Karpas-422 (cell line): ENCODE measurements at places on chromosomes 11 and 22. TPM values are rescaled to one million over a fixed set of nuclear protein-coding genes. Genes with fewer than 3 reads are reported as not detected.

GRCh38 chr11:125454047-125454446 lies 42.0 kb downstream of the FEZ1 start:
- no peak overlapping the region for H3K27ac ChIP-seq
- H3K36me3 ChIP-seq = no peaks in the 10 kb centered on the region
- H3K4me1 ChIP-seq = no peaks in the 10 kb centered on the region
- no peak for DNase-seq
- no peaks in the 10 kb centered on the region for H3K27me3 ChIP-seq
- no peak overlapping the region for H3K4me3 ChIP-seq

GRCh38 chr11:22337596-22338485 lies at the start of gene SLC17A6:
TSS of gene SLC17A6 (plus strand) at chr11:22338381. CDS start at chr11:22338534, 153 bp downstream.
- DNase-seq = peak; percentile 64
- no peak within 1 kb of the TSS for H3K4me3 ChIP-seq
- no peaks in the 10 kb centered on the region for H3K36me3 ChIP-seq
- no peak within 1 kb of the TSS for H3K27ac ChIP-seq

DNA sequence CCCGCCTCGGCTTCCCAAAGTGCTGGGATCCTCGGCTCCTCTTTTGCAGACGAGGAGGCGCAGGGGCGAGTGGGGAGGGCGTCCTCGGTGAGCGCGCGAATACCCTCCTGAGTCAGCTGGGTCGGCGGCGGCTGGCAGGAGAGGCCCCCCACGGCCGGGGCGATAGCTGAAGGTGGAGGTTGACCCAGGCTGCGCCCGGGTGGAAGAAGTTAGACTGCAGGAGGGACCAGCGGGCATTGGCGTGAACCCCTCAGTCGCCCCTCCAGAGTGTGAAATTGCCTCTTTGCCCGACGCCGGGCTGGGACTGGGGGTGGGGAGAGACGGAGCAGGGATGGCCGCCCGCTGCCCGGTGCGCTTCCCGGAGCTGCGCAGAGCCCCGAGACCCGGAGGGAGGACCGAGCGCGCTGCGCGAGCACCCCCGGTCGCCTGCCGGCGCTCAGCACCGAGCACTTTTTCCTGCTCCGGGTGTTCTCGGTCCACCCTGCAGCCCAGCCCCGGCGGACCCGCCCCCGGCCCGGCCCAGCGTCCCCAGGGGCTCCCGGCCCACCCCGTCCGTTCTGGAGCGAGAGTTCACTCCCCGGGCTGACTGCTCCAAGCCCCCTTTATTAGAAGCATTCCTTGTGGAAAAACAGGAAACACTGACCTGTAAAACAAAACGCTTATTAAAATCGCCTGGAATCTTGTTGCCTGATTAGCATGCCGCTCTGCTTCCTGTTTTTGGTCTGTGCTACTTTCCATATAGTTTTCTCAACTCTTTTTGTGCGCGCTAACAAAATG lies 13.7 kb upstream of the CPT1A start:
- H3K4me3 ChIP-seq = no peak overlapping the region
- H3K27me3 ChIP-seq = no peaks in the 10 kb centered on the region
- no peak for DNase-seq
- H3K36me3 ChIP-seq = no peaks in the 10 kb centered on the region
- no peak overlapping the region for H3K27ac ChIP-seq

DNA sequence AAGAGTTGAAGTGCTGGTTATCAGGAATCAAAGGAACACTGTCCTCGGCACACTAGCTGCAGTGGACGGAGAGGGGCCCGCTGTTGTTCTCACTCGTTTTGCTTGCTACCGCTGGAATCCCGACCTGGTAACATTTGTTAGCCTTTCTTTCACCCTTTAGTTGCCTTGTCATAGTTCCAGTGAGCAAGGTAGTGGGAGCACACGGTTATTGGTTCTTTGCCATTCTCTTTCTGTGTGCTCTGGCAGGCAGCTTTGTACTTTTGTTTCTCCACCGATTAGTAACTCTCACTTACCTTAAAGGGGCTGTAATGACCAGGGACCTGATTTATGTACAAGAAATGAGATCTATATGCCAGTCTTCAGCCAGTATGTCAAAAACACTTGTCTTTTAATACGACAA lies 1.8 kb downstream of the DEPDC7 start:
- H3K4me3 ChIP-seq = no peak overlapping the region
- H3K27ac ChIP-seq = no peak overlapping the region
- no peak for DNase-seq
- no peaks in the 10 kb centered on the region for H3K36me3 ChIP-seq
- no peaks in the 10 kb centered on the region for H3K27me3 ChIP-seq
- peaks cover 5% of the 10 kb centered on the region; the same call in 1 of the 2 replicates for H3K4me1 ChIP-seq

GRCh38 chr11:32581556-32581955 lies 2.1 kb upstream of the EIF3M start:
- peaks cover 4% of the 10 kb centered on the region; the same call in 1 of the 2 replicates for H3K36me3 ChIP-seq
- H3K27ac ChIP-seq = no peak overlapping the region
- no peak overlapping the region for H3K4me3 ChIP-seq
- peaks cover 21% of the 10 kb centered on the region for H3K4me1 ChIP-seq
- H3K27me3 ChIP-seq = no peaks in the 10 kb centered on the region

DNA sequence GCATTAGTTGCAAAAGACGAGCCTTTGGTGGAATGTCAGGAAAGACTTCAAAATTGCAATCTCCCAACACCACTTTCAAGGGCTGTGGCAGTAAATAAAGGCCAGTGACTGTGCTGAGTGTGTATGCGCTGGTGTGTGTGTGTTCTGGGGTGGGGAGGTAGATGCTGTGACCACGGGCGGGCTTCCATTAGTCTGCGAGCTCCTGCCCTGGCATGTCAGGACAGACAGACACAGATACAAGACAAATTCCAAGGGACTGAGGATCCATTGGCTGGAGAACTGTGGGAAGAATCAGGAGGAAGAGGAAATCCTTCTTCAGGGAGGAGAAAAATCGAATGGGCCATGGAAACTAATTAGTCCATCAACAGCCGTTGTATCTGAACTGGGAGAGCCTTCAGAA lies 83.6 kb downstream of the FEZ1 start:
- no peaks in the 10 kb centered on the region for H3K36me3 ChIP-seq
- no peak for DNase-seq
- peaks cover 13% of the 10 kb centered on the region for H3K4me1 ChIP-seq
- no peak overlapping the region for H3K27ac ChIP-seq

DNA sequence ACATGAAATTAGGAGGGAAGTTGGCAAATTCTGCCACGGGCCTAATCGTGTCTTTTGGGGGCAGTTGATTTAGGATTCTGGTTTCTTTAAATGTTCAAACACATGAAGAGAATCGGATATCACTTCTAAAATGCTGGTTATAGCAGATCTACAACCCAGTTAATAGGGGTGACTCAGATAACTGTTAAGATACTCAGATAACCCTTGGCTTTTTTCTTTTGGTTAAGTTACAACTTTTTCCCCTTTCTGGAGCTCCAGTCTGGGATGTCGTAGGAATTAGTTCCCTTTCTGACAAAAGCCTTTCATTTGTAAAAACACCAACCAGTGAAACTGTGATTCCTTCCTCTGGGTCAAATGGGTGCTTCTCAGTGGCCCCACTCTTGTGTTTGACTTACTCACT lies 976 bp downstream of the DEPDC7 start:
- no peak for DNase-seq
- H3K27ac ChIP-seq = no peak overlapping the region
- H3K4me1 ChIP-seq = peaks cover 5% of the 10 kb centered on the region; the same call in 1 of the 2 replicates
- H3K36me3 ChIP-seq = no peaks in the 10 kb centered on the region
- H3K27me3 ChIP-seq = no peaks in the 10 kb centered on the region

DNA sequence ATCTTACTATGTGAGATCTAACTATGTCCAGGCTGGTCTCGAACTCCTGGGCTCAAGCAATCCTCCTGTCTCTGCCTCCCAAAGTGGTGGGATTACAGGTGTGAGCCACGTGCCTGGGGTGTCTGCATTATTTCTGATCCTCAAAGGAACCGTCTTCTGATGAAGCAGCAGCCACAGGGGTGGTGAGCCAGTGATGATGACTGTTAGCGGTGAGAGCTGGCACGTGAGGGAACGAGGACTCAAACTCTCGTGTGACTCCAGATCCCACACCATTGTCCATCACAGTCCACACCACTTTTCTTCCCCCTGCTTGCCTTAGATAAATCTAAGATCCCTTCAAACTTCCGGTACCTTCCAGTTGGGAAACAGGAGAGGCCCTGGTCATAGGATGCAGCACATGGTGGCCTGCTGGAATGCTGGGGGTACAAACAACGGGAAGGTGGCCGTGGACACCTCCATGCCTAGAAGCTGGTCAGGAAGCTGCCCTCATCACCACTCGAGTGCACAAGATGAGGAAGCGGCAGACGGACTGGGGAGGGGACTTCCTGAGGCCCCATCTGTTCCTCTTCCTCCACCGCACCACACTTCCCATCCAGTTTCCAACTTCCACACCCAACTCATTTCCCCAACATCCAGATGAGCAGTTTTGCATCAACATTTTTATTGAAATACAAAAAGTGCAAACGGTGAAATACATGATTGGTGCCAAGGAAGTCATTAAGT lies 23.8 kb downstream of the ARHGAP1 start:
- DNase-seq = no peak
- H3K4me1 ChIP-seq = peaks cover 8% of the 10 kb centered on the region
- H3K27me3 ChIP-seq = no peaks in the 10 kb centered on the region
- no peaks in the 10 kb centered on the region for H3K36me3 ChIP-seq
- no peak overlapping the region for H3K4me3 ChIP-seq

DNA sequence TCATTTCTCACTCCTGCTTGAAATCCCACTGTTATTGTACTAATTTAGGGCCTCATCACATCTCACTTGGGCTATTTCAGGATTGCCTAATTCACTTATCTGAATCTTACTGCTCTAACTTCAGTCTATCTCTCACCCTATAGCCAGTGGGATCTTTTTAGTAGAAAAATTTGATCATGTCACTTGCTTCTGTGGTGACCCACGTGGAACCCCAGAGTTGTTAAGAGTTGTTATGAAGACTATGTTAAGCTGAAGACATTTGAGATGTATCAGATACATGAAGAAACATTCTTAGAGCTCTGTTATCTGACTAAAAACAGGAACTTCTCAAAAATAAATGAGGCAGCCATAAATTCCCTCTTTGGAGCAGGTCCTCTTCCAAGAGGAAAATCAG lies 1375.6 kb upstream of the TENM4 start:
- H3K27ac ChIP-seq = no peak overlapping the region
- no peaks in the 10 kb centered on the region for H3K4me1 ChIP-seq
- H3K27me3 ChIP-seq = no peaks in the 10 kb centered on the region

DNA sequence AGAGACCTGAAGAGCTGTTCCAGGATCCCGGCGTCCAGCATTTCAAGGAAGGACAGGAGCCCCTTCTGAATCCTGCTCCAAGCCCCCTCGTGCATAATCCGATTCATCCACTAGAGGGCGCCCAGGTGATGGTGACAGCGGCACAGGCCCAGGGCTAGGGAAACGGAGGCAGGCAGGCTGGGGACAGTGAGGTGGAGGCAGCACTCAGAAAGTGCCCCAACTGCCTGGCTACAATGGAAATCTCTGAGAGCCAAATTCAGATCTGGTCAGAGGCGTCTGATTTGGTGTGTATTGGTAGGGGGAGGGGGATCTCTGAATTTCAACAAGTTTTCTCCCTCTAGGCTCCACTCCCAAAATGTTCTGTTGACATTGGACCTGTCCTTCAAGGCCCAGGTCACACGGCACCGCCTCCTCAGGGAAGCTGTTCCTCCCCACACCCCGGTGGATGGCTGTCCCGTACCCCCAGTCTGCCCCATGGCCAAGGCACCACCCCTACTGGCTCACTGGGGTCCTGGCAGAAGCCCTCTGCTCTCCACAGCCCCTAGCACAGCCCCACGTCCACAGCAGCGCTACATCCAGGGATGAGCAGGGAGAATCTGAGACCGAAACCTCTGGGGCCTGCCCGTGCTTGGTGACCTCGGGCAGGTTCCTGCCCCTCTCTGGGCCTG lies 142.9 kb downstream of the CRYBB2 start:
- no peak overlapping the region for H3K27ac ChIP-seq
- H3K4me3 ChIP-seq = no peak overlapping the region
- no peaks in the 10 kb centered on the region for H3K4me1 ChIP-seq
- DNase-seq = peak; percentile 83
- H3K27me3 ChIP-seq = no peaks in the 10 kb centered on the region
- no peaks in the 10 kb centered on the region for H3K36me3 ChIP-seq

- no peaks in the 10 kb centered on the region for H3K36me3 ChIP-seq
- DNase-seq = peak; percentile 20
- no peaks in the 10 kb centered on the region for H3K4me1 ChIP-seq
- H3K27ac ChIP-seq = no peak overlapping the region
- H3K4me3 ChIP-seq = no peak overlapping the region
- H3K27me3 ChIP-seq = no peaks in the 10 kb centered on the region
Observed at GRCh38 chr22:42452916-42453315, 20.7 kb upstream of the NFAM1 start.

DNA sequence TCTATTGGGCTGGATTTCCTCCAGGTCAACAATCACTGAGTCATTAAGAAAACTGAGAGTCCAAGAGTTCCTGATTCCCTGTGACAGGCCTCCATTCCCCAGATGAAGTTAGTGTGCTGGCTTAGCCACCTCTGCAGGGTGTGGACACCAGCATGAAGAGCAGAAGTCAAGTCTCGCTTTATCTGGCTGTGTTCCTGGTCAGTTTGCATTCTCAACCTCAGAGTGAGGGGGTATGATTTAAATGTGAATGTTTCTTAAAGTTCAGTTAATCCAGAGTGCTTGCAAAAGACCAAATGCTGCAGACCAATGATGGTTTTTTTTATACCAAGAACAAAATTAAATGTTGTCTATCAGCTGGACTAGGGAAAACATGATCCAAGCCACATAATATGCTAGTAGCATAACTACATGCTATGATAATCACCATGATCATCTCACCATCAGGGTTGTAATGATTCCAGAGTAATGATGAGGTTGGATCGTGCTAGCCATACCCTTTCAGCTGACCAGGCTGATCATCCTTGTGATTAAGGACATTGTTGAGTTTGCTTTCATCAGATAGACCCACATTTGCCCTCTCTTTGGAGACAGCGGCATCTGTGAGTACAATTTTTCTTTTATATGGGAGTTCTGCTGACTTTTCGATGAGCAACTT lies 145.8 kb upstream of the ARHGAP20 start:
- no peak overlapping the region for H3K4me3 ChIP-seq
- no peak overlapping the region for H3K27ac ChIP-seq
- no peaks in the 10 kb centered on the region for H3K4me1 ChIP-seq
- peaks cover 5% of the 10 kb centered on the region for H3K27me3 ChIP-seq
- H3K36me3 ChIP-seq = no peaks in the 10 kb centered on the region

DNA sequence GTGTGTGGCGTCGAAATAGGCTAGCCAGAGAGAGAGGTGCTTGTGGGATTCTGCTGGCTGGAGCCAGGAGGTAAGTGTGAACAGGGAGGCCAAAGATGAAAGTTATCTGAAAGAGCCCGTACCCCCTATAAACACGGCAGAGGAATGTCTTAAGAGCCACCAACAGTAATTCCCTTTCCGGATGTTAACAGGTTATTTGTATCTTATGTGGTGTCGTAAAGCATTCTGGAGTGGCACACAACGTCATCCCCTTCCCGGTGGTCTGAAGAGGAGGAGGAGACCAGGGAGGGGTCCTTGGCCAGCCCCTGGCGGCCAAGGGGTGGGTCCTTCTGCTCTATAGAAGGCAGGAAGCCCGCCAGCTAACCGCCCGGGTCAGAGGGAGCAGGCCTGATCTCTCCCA lies 39.5 kb downstream of the MACROD1 start:
- H3K27me3 ChIP-seq = no peaks in the 10 kb centered on the region
- no peak overlapping the region for H3K27ac ChIP-seq
- no peak for DNase-seq
- peaks cover 3% of the 10 kb centered on the region; the same call in 1 of the 2 replicates for H3K4me1 ChIP-seq
- no peak overlapping the region for H3K4me3 ChIP-seq
- H3K36me3 ChIP-seq = no peaks in the 10 kb centered on the region

Gene KREMEN1
- total RNA-seq = not detected in 2 replicates

Gene PHRF1
- 8.7 and 20.9 TPM in 2 replicates for total RNA-seq

Gene INPP5J
- 14.4 and 18.3 TPM in 2 replicates for total RNA-seq

Gene ATP5MG
- total RNA-seq = 80.7 and 82.4 TPM in 2 replicates

Gene P2RY6
- total RNA-seq = not detected in 2 replicates

Gene PGR
- not detected in 2 replicates for total RNA-seq

Gene OR8G5
- total RNA-seq = not detected in 2 replicates

Gene EWSR1
- 281 and 309 TPM in 2 replicates for total RNA-seq

Gene DDTL
- total RNA-seq = 5.2 and 6.0 TPM in 2 replicates

Gene OR6X1
- total RNA-seq = not detected in 2 replicates
